ENCODE measurements at places on chromosomes 6 and 20.
A peak's percentile ranks its signal among the peaks of the same experiment; 100 is the strongest.

DNA sequence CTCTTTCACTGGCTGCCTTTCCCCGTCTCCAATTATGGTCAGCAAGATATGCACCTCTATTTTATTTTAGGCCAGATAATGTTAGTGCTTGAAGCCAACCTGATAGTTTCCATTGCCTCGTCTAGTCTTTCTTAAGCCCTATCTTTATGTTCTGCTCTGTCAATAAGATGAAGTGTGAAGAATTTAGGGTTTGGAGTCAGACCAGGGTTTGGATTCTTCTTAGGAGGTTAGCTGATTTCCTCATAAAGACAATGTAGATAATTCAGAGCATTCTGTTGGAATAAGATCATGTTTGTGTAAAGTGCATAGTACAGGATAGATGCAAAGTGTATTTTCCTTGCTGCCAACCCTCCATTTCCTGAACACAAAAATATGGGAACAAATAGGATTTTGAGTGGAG, 43.8 kb downstream of the PKIB start:
- DNase-seq: no peak

- no peak for DNase-seq
Observed at GRCh38 chr6:43962458-43962857, 164.8 kb downstream of the MRPL14 start.

- peak; percentile 72 for DNase-seq
Observed at GRCh38 chr6:10163203-10163962, 251.5 kb downstream of the TFAP2A start.

DNA sequence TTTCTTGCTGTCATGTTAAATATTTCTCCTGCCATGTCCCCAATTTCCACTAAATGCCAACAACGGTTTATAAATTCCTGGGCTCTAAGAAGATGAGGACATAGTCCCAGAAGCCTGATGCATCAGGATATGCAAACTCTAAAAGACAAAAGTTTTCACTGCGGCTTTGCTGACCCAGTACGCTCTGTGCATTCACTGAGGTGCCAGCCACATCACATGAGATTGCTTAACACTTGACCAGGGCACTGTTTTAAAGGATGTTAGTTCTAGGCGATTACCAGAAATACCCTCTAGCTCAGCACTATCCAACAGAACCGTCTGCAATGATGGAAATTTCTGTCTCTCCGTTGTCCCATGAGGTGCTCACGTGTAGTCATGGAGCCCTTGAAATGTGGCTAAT, 19.9 kb upstream of the ADTRP start:
- no peak for DNase-seq

GRCh38 chr6:136524339-136524935, 25.8 kb downstream of the MAP7 start:
- no peak for DNase-seq

- no peak for DNase-seq
Observed at GRCh38 chr6:138052783-138053182, 54.4 kb downstream of the PERP start.

- DNase-seq: no peak
Observed at GRCh38 chr6:71727632-71728294, 158.6 kb upstream of the RIMS1 start.

DNA sequence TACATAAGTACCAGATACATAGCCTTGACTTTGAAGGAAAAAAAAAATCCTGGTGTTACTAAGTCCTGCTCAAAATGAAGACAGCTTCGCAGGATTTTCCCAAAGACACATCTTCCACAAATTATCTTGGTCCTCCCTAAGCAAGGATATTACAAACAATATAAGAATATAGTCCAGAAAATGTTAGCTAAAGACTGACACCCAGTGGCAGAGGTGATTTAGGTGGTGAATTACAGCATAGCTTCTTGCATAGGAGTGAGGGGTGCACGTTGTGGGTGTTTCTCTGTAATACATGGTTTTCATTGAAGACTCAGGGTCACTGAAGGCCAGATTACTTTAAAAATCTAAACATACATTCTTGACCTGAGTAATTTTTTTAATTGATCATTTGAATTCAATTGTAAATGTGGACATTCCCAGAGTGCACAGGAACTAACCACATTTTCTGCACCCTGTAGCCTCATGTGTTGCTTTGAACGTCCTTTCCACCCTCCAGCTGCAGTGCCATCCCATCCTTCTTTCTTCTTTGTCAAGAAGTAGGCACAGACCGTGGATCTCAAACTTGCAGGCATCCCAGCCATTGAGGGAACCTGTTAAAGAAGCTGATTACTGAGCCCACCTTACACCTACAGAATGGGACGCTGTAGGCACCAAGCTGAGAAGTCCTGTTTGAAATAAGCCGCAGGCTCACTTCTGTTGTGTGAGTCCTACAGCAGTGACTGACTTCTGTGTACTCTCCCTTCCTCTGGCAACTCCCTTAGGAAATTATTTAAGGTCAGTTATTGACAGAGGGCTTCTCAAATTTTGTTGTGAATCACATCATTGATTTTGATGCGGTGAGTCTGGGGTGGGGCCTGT, 102.6 kb downstream of the PERP start:
- no peak for DNase-seq

DNA sequence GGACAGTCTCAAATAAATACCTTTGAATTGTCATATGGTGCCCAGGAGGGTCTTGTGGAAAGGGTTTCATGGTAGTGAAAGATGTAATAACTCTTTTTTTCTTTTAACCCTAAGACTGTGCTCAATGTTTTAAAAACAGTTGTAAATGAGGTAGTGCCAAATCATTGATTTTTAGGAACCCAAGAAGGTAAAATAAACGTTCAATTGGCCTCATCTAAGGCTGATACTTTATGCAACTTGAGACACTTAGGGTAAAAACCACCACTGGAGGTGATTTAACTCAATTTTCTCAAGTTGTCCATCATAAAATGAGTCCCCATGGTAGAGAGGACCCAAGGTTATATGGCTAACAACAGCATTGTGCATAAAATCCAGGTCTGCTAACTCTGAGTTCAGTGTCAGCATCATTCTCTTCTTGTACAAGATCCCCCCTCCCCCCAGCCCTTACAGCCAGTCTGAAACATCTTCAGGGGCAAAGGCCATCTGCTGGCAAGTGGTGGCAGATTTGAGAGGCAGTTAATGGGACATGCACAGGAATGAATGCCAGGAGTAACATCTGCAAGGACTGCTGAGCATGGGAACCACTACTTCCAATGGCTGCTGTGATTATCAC, 244.4 kb downstream of the GMPR start:
- no peak for DNase-seq

Measured in type B pancreatic cell (in vitro differentiated cells).